ENCODE measurements at places on chromosomes 3 and 15.
A peak's percentile ranks its signal among the peaks of the same experiment; 100 is the strongest.

DNA sequence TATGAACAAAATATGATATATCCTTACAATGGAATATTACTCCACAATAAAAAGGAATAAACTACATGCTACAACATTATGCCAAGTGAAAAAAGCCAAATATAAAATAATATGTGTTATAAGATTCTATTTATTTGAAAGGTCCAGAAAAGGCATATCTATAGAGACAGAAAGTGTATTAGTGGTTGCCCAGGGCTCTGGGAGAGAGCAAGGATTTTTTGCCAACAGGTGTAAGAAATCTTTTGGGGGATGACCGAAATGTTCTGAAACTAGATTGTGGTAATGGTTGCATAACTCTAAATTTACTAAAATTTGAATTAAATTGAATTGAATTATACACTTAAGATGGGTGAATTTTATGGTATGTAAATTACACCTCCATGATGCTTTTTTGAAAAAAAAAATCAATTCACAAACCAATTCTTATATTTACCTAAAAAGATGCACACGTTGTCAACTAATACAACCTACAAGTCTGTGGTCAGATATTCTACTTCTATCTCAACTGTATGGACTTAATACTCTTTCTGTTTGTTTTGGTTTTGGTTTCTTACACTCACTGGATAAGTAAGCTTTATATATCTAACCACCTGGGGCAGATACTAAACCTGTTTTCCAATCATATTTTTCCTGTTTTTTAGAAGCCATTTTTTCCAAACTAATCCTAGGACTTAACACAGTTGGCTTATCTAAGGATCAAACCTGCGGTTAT lies 75.8 kb downstream of the FBN1 start:
- no peak for DNase-seq

DNA sequence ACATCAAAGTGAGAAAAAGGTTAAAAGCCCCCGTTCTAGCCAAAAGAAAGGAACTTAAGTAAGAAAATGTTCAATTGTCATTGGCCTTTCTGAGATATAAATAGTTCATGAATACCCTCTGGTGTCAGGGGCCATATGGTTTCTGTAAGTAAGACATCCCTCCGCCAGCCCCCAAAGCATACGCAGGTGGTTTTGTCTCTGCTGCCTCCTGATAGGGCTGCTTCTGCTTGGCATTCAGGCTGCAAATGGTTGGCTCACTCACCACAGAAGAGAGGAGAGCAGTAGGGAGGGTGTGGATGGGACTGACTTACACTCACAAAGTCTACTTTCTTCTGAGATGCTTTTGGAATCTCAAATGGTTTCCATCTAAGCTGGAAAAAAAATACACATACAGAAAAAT lies 29.8 kb downstream of the HGD start:
- DNase-seq, result no peak

GRCh38 chr3:126731044-126731443 lies 27.0 kb downstream of the CHCHD6 start:
- no peak for DNase-seq

GRCh38 chr3:59535791-59536221 lies 486.0 kb upstream of the CFAP20DC start:
- DNase-seq, result peak; percentile 7

GRCh38 chr3:16632395-16632794 lies 27.2 kb upstream of the DAZL start:
- DNase-seq, result no peak

DNA sequence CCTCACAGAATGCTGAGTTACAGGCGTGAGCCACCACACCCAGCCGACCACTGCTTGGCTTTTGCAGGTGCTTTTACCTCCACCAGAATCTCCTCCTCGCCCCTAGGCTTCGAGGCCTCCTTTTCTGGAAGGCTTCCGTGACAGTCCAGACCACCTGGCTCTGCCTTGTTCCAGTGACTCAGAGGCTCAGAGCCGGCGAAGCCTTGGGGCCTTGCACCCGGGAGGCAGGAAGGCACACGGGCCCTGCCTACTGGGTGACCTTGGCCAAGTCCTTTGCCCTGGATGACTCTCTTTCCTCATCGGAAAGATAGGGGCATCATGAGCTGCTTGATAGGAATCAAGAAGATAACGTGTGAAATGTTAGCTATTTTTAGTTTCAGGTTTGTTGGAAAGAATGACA lies 31.3 kb upstream of the FURIN start:
- DNase-seq, result no peak

- DNase-seq, result no peak
Measured at GRCh38 chr3:36600404-36600803, 163.9 kb downstream of the DCLK3 start.

GRCh38 chr15:40368719-40369473 lies 10.9 kb downstream of the DISP2 start:
- DNase-seq, result no peak

- no peak for DNase-seq
Measured at GRCh38 chr15:77702211-77702957, 69.7 kb upstream of the LINGO1 start.

DNA sequence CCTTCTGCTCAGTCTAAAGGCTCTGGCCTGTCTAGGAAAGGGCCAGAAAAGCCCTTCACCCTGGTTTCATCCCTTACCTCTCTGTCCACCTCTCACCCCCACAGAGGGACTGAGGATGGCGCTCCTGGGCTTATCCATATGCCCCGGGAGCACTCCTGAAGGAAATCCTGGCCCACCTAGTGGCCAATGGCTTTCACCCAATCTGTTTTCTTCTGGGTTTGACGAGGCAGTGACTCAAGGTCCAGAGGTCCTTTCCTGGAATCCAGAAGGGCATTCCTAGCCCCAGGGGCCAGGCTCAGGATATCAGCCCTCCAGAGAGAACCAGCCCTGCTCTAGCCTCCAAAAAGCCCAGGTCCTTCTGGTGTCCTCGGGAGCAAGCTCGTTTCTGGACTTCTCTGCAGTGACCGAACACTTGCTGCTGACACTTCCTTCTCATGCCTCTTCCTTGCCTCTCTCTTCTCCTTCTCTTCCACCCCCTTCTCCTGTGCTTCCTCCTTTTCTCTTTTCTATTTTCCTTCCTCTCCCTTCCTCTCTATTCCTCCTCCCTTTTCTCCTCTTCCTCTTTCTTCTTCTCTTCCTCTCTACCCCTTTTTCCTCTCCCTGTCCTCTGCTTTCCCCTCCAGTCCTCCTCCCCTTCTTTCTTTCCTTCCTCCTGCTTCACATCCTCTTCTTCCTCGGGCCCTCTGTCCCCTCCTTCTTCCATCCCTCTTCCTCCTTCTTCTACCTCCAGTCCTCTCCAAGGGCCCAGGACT lies 59.6 kb downstream of the RHCG start:
- no peak for DNase-seq

DNA sequence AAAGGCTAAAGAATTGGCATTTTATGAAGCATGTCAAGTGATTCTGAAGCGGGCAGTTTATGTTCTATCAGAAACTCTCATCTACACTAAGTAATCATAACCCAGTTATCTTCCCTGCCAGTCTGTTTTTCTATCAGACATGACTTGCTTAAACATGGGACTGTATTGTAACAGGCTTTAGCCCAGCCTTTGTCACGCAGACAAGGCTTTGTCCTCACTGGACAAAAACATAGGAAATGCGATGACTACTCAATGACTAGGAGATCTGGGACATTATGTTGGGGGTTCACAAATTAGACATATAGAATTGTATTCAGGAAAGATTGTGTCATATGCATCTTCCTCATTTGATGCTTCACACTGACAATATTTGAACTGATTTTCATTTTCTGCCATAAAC lies 115.5 kb downstream of the GADL1 start:
- no peak for DNase-seq

- no peak for DNase-seq
Measured at GRCh38 chr3:83065851-83066460, 1304.5 kb upstream of the GBE1 start.

- no peak for DNase-seq
Measured at GRCh38 chr15:96042734-96043224, 287.7 kb upstream of the NR2F2 start.

DNA sequence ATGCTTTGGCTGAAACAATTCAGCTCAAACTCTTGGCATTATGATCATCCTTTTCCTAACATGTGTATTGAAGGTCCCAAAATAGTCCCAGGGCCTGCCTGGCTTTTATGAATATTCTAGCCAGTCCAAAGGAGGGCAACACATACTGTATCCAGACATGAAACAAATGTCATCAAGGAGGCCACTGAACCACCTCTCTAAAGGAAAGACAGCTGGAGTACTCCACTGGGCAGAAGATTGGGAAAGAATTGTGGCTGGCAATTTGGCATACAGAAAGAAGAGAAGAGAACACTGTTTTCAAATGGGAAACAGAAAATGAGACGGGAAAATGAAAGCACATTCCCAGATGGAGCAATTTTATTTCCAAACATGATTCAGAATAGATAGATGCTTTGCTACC lies 80.6 kb downstream of the NCEH1 start:
- DNase-seq, result no peak

DNA sequence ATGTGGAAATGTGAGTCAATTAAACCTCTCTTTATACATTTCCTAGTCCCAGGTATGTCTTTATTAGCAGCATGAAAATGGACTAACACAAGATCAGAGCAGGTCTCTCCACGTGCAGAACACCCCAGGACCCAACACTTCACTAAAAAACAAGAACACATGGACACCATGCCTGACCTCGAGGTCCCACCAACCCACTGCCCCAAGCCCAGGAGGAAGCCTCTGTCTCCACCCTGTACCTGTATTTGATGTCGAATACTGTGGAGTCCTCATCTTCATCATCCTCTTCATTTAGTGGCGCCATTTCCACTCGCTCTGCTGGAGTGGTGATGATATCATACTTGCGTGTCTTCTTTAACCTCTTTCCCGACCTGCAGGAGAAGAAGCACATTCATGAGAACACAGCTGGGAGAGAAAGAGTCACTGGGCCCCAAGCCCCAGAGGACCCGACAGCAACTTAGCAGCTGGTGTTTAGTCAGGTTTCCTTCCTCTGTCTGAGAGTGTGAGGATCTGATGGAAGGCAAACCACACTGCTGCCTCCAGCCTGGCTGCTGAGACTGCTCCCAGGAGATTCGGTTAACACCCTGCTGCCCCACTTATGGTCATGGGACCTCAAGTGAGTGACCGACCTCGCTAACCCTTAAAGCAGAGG lies 25.5 kb downstream of the FAM174B start:
- no peak for DNase-seq

- no peak for DNase-seq
Measured at GRCh38 chr3:72319194-72320094, 528.8 kb downstream of the SHQ1 start.

- no peak for DNase-seq
Measured at GRCh38 chr3:135191708-135192107, 396.6 kb downstream of the EPHB1 start.

- peak; percentile 26 for DNase-seq
Measured at GRCh38 chr3:65170390-65171042, 482.7 kb upstream of the ADAMTS9 start.

- no peak for DNase-seq
Measured at GRCh38 chr15:56616551-56616950, 116.8 kb downstream of the ZNF280D start.

GRCh38 chr3:51869304-51869703 lies 6.1 kb downstream of the IQCF5 start:
- DNase-seq, result no peak

GRCh38 chr15:94815110-94815731 lies 583.9 kb downstream of the MCTP2 start:
- no peak for DNase-seq

DNA sequence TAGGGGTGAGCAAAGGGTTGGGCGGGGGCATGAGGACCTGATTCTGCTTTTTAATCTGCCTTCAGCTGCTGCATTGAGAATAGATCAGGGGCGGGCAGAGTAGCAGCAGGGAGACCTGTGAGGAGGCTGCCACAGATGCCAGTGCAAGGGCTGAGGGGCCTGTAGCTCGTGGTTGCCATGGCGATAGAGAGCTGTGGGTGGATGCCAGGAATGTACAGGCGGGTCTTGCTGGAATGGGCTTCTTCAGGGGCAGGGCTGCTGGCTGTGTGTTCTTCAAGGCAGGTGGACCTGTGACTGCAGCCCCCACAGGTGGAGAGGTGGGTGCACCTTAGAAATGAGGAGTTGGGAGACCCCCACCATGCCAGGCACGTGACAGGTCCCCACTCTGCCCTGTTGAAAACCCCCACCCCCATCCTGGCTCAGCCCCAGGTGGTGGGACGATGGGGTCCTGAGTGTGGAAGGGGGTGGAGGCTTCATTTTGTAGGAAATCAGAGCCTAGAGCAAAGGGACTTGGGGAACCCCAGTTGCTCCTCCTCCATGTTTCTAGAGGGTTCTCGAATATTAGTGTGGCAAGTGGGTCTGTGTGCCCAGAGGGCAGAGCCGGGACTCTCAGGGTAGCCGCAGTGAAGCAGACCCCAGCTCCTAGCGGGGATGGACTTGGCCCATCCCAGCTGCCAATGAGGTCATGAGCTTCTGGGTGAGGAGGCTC lies 38.3 kb downstream of the SLC6A6 start:
- no peak for DNase-seq

- no peak for DNase-seq
Measured at GRCh38 chr3:194532591-194532990, 45.8 kb upstream of the ATP13A3 start.

DNA sequence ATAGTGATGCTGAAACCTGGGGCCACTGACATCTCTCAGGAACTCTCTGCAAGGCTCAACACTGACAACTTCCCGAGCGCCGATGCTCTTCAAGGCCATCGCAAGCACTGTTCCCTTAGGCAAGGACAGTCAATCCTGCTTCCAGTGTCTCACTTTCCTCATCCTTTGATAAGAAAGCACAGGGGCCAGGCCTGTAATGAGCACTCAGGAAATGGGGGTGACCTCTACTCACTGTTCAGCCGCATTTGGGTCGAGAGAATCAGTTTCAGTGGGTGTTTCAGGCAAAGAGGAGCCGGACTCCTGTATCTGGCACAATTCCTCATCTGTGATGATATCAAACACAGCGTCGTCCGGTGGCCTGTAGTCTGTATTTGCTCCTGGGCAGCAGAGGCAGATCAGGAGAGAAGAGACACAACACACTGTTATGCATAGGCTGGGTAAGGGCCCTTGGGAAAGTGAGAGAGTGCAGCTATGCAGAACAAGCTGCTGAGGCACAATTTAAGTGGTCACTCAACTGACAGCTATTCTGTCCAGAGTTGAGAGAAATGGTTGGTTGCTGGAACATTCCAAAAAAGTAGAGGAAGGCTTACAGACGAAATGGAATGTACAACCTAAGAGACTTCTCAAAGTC lies 11.9 kb downstream of the CXCR6 start:
- no peak for DNase-seq

Data from AG04450 (cell line).